ENCODE measurements at places on chromosomes 3 and 15.

GRCh38 chr3:135801018-135801417 is 164.5 kb upstream of the PPP2R3A start:
- DNase-seq = no peak

DNA sequence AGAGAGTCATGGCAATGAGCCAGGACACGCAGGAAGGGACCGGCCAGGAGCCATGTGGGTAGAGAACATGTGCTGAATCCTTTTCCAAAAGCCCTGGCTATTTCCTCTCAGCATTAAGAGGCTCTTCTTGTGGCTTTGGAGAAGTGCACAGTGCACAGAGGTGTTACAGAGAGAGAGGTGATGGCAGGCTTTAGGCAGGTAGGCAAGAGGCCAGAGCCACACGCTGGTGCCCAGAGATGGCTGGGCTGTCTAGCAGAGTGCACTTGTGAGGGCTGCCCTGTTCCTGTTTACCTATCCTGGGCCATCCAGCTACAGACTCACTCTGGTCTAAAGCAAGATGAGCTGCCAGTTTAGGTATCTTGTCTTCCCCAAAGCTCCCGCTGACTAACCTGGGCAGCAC is 402.6 kb downstream of the OCA2 start:
- no peak for DNase-seq

DNA sequence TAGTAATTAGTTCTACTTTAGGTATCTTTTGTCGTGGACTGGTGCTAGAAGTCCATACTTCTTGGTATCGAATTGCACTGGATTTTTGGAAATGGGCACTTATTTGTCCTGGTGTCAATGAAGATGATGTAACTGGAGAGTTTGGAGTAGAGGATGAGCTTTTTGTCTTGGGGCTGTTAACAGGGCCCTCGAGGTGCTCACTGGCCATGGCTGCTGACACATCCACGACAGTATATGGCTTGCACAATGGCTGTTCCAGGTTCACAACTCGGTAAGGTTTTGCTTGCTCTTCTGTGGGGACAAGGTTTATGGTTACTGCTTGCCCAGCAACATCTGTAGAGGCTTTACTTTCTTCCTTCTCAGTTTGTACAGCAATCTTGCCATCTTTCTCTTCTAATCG is 109.4 kb upstream of the TSPAN3 start:
- DNase-seq = no peak

- no peak for DNase-seq
Measured at GRCh38 chr3:96734273-96735009, 80.0 kb upstream of the EPHA6 start.

GRCh38 chr3:123817413-123817812 is 66.7 kb downstream of the MYLK start:
- DNase-seq = no peak

- no peak for DNase-seq
Measured at GRCh38 chr3:189598530-189599225, 32.5 kb upstream of the TP63 start.

DNA sequence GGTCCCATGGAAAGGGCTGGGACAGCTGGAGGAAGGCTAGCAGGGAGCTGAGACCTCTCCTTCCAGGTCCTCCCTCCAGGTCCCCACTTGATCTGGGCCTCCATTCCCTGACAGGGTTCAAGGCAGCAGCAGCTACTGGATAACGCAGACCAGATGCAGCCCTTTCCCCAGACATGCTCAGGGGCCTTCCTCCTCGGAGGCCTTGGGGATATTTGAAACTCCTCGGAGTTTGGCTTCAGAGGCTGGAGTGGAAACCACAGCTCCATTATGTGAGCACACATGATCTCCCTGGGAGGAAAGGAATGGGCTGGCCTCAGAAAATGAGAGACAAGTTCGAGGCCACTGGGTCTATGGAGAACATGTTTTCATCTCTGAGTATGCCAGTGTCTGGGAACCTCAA is 119.3 kb downstream of the SMAD6 start:
- no peak for DNase-seq

GRCh38 chr3:177595530-177596188 is 398.4 kb upstream of the TBL1XR1 start:
- DNase-seq = no peak

- DNase-seq = no peak
Measured at GRCh38 chr3:141248064-141248463, 16.4 kb downstream of the PXYLP1 start.

GRCh38 chr3:98657457-98657856 is 64.0 kb upstream of the CPOX start:
- peak; percentile 43 for DNase-seq

- DNase-seq = no peak
Measured at GRCh38 chr15:30924353-30924752, 20.6 kb downstream of the FAN1 start.

- no peak for DNase-seq
Measured at GRCh38 chr15:56725386-56725785, 7.9 kb downstream of the ZNF280D start.

- DNase-seq = peak; percentile 57
Measured at GRCh38 chr15:40061212-40061901, 22.4 kb upstream of the SRP14 start.

Measured in stimulated activated CD8-positive, alpha-beta memory T cell treated with anti-CD3 and anti-CD28 coated beads, Interleukin-4, amount 100 ng/mL, for 48 hours (primary cell).